IPS DF 19.7 (cell line): ENCODE measurements at places on chromosomes 2 and 18.

- no peak for DNase-seq
These were observed 78.0 kb downstream of the LIPG start for GRCh38 chr18:49639643-49640391.

- no peak for DNase-seq
These were observed 87.2 kb upstream of the NXPH2 start for GRCh38 chr2:138867341-138867740.

- DNase-seq, result no peak
These were observed 5.6 kb upstream of the DIS3L2 start for GRCh38 chr2:231955758-231956472.

DNA sequence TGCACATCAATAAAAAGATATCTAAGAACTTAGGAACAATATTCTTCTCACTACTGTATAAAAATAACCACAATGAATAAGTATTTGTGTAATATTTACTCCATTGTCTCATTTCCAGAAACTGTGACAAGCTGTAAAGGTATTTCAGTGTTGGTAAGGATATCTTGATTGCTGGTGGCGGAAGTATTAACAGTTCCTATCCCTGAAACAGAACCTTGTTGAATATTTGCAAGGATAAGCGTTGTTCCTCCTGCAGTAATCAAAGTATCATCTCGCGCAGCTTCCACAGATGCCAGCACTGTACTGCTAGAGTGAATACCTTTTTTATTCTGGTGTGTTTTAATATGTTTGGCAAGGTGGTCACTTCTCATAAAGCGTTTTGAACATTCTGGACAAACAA is 55.3 kb downstream of the SP3 start:
- no peak for DNase-seq

DNA sequence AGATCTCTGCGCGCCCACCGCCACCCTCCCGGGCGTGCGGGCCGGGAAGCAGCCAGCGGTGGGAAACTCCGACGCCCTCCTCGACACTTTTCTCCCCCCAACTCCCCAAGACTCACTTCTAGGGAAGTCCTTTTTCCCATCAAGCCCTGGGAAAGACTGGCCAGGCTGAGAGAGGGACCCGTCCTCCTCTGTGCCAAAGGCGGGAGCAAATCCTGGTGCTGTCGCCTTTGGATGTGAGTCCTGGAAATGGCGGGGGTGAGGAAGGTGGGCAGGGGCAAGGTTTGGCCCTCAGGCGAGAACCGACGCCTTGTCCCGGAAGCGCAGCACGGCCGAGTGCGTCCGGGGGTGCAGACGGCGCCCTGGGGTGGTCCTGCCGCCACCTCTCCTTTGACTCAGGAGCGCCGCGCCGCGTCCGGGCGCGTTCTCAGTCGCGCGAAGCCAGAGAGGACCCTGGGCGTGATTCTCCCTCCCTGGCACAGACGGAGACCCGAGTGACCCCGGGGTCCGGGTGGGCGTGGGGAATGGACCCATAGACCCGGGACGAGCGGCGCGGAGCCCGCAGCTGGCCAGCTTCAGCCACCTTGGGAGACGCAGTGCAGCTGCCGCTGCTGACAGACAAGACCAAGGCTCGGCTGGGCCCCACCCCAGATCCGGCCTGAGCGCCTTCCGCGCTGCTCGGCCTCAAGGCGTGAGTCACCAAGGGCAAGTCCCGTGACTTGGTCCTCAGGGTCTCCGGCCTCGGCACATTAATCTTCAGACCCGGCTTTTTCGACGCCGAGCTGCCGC is 3.5 kb upstream of the LBX2 start:
- DNase-seq, result no peak

- no peak for DNase-seq
These were observed 30.0 kb downstream of the CFAP221 start for GRCh38 chr2:119574108-119574815.

GRCh38 chr2:163884416-163884815 is 148.6 kb upstream of the FIGN start:
- DNase-seq, result no peak

DNA sequence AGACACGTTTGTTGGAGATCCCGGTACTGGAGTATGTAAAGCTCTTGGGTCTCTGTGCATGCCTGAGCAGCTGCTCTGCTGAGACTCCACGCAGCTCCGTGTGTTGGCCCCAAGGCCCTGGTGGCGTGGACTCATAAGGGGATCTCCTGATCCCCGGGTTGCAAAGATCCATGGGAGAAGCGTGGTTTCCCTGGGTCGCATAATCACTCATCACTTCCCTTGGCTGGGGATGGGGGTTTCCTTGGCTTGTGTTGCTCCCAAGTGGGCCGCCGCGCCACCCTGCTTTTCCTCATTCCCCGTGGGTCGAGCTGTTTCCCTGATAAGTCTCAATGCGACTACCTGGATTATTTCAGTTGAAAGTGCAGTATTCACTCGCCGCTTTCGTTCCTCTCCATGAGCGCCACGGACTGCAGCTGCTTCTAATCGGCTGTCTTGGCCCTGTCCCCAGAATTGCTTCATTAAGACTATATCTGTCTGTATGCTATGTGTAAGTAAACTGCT is 76.0 kb downstream of the EPC2 start:
- no peak for DNase-seq

GRCh38 chr2:41992671-41993434 is 55.0 kb upstream of the PKDCC start:
- no peak for DNase-seq

GRCh38 chr2:61660511-61661388 is 122.6 kb upstream of the XPO1 start:
- no peak for DNase-seq

DNA sequence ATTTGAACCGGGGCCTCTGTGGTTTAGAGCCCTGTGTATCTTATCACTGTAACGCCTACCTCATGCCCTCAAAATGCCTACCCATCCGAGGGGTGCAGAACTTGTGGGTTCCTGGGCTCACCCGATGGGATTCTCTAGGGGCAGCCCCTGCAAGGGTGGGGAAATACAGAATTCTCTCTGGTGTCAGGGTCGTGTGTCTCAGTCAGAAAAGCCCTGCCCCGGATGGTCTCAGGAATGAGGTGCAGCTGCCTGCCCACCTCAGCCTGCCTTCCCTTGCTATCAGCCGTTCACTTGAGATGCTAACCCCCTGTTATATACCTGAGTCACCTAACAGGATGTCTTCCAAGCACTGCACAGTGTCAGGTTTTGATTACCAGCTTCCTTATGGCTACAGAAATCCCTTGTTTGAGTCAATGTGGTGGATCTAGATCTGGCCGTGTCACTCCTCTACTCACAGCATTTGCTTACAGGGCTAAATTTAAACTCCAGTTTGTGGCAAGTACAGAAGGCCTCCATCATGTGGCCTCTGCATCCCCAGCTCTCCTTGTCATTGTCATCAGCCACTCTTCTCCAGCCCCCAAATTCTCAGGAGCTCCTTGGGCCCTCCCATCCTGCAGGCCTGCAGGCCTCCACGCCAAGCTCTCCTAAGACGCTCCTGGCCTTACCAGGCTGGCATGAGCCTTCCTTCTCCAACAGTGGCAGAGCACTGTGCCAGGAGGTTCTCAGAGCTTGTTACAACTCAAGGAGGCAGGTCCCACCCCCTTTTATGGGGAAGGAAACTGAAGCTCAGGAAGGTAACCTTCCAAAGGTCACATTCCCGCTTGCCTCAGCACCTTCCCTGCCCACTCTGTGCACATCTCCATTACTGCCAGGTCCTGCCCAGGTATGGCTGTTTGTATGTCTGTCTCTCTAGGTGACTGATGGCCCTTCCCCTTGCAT is 14.3 kb upstream of the MAP3K2 start:
- DNase-seq, result no peak

DNA sequence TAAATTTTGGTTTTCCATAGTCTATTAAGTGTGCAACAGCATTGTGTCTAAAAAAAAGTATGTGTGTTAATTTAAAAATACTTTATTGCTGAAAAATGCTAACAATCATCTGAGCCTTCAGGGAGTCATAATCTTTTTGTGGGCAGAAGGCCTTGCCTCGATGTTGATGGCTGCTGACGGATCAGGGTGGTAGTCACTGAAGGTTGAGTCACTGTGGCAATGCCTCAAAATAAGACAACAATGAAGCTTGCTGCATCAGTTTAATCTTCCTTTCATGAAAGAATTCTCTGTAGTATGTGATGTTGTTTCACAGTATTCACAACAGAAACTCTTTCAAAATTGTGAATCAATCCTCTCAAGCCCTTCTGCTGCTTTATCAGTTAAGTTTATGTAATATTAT is 31.3 kb downstream of the HDHD2 start:
- no peak for DNase-seq

DNA sequence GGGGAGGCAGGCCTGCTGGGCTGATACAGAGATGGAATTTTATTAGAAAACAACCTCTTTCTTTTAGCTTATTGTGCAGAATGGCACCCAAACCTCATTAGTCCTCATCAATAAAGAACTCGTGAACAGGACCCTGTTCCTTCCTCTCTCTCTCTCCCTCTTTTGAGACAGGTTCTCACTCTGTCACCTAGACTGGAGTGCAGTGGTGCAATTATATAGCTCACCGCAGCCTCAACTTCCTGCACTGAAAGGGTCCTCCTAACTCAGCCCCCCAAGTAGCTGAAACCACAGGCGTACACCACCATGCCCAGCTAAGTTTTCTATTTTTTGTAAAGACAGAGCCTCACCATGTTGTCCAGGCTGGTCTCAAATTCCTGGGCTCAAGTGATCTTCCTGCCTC is 21.7 kb upstream of the AP1S3 start:
- DNase-seq, result no peak

DNA sequence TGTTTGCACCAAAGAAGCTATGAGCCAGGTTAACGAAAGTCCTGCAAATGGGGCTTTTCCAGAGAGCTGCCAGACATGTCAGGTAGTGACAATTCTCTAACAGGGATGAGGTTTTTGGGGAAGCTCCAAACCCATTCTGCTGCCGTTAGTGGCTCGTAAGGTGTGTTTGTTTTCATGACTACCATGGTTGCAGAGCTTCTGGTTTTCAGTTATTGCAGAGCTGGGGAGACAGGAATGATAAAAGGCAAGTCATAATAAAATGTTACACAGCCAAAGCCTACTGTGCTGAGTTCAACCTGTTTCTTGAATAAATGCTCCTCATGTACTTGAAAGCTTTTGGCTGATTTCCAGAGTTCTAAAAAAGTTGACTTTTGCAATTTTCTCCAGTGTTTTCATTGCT is 209.2 kb upstream of the STK17B start:
- DNase-seq, result no peak

DNA sequence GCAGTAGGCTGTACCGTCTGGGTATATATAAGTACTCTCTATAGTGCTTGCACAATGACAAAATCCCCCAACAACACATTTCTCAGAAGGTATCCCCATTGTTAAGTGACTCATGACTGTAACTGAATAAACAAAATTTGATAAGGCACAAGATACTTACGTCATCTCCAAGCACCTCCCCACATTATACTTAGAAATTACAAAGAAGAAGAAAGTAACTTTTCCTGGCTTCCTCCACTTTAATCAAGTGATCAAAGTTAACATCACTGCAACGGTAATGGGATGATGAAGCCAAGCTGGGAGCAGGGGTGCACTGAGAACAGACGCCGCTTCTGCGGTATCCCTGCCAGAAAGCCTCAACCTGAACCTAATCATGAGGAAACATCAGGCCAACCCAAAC is 9.7 kb downstream of the TNS1 start:
- DNase-seq, result no peak

GRCh38 chr2:84495539-84496146 is 20.7 kb upstream of the DNAH6 start:
- DNase-seq, result peak; percentile 9

GRCh38 chr18:74271635-74272034 is 20.1 kb downstream of the CYB5A start:
- DNase-seq, result no peak

GRCh38 chr2:9002313-9002636 is 1.2 kb downstream of the MBOAT2 start:
- DNase-seq, result no peak

- DNase-seq, result no peak
These were observed 859 bp downstream of the GREB1L start for GRCh38 chr18:21242780-21243401.

DNA sequence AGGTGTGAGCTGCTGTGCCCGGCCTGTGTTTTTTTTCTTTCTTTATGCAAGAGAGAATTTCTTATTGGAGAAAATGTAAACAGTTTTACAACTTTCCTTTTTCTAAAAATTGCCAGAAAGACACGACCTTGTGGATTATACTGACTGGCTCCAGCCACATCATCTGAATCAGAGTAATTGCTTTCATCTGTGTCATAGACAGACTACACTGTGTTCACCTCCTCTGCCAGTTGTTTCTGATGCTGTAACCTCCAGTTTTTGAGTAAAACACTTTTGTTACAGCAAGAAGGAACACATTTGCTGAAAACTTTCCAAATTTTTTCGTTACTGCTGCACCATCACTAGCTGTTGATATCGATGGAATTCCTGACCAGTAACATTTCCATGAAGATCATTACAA is 43.9 kb upstream of the PLEKHM3 start:
- DNase-seq, result no peak

DNA sequence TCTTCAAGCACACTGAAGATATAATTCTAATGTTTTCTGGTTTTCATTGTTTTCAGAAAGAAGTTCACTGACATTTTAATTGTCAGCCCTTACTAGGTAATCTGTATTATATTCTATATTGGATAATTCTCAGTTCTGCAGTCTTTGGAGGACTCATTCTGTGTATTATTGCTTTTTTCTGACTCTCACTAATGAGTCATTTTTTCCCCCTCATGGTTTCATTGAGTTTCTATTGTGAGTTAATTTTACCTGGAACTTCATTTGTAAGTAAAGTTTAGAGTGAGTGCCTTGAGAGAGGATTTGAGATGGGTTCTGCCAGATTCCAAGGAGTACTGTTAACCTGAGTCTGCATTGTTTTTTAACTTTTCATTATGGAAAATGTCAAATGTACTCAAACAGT is 90.4 kb upstream of the LYPD1 start:
- no peak for DNase-seq

DNA sequence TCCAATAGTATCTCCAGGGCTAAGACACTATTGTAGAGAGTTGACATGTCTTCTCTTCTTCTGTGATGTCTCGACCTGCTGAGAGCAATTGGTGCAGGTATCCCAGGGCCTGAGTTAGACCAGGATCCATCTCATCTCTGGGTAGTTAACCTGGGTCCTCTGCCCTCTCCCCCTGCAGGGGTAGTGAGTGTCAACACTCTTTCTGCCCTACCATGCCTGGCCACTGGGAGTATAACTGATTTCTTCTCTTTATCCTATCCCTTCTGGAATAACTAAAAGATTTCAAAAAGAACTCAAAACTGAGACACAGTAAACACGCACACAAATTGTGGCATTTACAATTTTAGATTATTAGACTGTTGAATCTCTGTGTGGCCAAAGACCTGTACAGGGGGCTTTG is 20.8 kb upstream of the SIX3 start:
- DNase-seq, result no peak

DNA sequence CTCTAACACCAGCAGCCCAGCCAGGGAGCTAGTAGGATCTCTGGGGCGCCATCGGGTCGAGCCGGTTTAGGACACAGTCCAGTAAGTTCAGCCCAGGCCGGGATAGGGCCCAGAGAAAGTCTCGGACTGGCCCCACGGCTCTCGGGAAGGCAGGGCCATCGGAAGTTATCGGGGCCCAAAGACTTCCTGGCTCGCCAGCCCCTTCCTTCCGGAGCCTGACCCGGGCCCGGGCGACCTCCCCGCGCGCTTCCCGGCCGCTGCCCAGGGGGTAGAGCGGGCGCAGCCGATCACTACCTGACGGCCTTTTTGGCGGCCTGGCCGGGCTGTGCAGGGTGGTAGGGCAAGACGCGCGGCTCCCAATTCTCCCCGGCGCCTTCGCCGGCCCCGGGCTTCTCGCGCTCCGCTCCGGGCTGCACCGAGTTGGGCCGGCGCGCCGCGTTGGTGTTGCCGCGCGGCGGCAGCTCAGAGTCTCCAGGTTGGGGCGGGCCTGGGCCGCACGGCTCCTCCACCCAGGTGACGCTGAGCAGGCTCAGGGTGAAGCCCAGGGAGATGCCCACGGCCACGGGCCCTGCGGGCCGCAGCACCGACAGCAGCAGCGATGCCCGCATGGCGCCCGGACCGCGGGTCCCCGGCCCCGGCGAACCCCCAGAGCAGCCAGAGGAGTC is 546 bp downstream of the CHPF start:
- DNase-seq, result no peak
